ENCODE measurements at places on chromosomes 6 and 20.

DNA sequence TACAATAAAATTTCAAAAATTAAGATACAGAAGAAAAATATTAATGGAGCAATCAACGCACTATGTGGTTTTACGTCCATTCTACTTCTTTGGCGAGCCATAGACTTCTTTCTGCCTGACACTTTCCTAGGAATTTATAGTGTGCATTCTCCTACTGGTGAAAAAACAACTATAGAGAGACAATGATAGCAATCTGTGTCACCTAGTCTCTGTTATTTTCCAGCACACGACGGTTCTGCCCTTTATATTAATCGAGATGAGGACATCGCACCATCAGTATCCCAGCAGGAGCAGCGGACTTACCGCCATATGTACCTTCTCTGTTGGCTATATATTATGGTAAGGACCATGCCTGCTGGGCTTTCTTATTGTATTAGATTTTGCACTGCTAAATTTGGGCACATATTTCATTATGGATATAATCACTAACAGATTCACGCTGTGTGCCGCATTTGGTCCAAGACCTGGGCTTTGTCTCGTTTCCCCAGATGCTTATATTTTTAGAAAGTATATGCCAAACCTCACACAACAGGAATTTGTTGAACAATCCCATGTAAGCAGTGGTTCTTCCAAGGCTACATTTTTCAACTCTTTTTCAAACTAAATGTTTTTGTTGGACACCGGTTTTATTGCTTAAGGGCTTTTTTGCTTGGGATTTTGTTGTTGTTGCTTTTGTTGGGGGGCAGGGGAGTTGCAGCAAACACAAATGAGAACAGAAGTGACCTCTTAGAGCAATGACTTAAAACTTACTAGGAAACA is 166.4 kb downstream of the ADAT2 start:
- no peak for DNase-seq

GRCh38 chr20:46128310-46129151 is 10.4 kb downstream of the CD40 start:
- peak; percentile 56 for DNase-seq

DNA sequence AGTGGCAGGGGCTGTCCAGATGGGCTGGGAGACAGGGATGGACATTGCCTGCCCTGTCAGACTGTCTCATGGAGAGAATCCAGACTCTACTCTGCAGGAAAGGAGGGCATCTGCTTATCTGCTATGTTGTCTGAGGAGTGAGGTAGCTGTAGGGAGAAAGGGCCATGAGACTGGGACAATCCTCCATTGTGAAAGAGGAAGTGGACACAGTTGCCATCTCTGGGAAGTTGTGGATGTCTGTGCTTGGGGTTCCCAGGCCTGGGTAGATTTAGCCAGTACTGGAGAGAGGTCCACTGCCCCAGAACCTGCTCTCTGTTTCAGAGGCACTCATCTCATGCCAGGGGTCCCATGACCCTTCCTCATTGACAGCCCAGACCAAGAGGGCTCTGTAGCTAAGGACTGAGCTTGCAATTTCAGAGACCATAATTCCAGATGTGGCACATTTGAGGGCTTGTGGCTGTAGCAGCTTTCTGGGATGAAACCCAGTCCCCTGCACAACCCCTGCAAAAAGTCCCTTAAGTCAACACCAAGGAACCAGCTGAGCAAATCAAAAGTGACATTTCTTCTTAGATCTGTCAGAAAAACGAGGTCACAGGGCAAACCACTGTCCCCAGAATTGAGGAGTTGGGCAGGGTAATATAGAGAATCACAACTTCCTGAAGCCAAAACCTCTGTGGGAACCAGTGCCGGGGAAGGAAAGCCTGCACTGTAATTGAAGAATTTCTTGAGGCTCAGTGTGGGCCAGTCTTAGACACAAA is 4.1 kb upstream of the SIRPG start:
- DNase-seq, result no peak

- no peak for DNase-seq
Measured at GRCh38 chr20:13865791-13866351, 81.0 kb downstream of the NDUFAF5 start.

- DNase-seq, result peak; percentile 24
Measured at GRCh38 chr6:166478782-166479592, 96.2 kb upstream of the MPC1 start.

DNA sequence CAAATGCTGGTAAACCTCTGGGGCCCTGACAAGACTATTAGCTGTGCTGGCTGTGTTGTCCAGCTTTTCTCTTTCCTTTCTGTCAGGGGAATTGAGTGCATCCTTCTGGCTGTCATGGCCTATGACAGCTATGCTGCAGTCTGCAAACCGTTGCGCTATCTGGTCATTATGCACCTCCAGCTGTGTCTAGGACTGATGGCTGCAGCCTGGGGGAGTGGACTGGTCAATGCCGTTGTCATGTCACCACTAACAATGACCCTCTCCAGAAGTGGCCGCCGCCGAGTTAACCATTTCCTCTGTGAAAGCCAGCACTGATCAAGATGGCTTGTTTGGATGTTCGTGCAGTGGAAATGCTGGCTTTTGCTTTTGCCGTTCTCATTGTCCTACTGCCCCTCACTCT is 20.3 kb downstream of the OR2B6 start:
- DNase-seq, result no peak

GRCh38 chr20:4233520-4233919 is 218.2 kb upstream of the RNF24 start:
- no peak for DNase-seq

DNA sequence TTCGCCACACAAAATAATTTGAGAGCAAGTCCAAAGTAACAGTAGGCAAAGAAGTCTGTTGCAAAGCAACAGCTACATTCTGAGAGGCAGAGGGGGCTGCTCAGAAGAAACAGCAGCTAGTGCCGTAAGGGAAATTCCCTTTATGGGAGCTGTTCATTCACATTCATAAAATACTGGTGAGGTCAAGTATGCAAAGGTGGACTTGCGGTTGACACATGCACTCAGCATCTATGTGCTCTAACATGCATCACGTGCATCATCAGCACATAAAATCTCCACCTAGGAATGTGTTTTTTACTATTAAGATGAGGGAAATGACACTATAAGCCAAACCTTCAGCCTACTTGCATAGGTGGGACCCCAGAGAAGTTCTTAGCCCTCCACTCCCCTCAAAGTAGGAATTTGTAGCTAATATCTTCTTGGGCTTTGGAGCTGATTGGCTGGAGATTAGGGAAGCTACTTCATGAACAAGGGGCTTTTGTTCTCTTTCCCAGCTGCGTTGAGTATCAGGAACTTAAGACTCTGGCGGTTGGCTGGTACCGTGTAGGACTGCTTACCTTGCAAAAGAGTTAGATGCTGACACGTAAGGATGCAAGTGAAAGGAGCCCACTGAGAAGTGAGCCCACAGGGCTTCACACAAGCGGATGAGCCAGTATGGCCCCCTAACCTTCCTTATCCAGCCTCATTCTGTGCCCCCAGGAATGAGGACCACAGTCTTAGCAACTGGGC is 12.4 kb downstream of the CST3 start:
- DNase-seq, result no peak

DNA sequence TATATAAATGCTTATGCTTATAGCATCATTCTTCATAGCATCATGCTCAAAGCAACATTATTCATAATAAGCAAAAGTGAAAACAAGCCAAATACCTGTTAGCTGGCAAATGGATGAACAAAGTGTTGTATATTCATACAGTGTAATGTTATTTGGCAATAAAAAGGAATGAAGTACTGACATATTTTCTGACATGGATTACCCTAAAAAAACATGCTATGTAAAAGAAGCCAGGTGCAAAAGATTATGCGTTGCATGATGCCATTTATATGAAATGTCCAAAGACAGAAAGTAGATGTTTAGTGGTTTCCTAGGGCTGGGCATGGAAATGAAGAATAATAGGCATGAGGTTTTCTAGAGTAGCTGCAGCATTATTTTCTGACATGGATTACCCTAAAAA is 77.1 kb downstream of the GFRA4 start:
- no peak for DNase-seq

- DNase-seq, result no peak
Measured at GRCh38 chr6:64000818-64001491, 365.4 kb downstream of the PHF3 start.

- DNase-seq, result no peak
Measured at GRCh38 chr20:60233018-60233630, 274.9 kb downstream of the CDH26 start.

DNA sequence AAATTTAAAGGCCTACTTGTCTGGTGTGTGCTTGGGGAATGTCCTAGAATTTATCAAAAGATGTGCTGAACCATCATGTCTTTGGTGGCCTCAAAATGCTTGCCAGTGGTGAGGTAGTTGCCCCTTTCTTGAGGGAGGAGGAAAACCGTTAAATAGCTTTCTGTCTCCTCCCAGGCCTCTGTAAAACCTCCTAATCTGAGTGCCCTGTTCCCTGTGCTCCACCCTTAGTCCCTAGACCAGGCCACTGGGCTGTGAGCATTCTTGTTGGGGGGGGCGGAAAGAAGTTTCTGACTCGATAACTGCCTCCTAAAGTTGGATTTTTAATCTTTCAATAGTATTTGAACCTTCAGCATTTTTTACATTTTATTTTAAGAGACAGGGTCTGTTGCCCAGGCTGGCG is 23.1 kb downstream of the JARID2 start:
- no peak for DNase-seq

DNA sequence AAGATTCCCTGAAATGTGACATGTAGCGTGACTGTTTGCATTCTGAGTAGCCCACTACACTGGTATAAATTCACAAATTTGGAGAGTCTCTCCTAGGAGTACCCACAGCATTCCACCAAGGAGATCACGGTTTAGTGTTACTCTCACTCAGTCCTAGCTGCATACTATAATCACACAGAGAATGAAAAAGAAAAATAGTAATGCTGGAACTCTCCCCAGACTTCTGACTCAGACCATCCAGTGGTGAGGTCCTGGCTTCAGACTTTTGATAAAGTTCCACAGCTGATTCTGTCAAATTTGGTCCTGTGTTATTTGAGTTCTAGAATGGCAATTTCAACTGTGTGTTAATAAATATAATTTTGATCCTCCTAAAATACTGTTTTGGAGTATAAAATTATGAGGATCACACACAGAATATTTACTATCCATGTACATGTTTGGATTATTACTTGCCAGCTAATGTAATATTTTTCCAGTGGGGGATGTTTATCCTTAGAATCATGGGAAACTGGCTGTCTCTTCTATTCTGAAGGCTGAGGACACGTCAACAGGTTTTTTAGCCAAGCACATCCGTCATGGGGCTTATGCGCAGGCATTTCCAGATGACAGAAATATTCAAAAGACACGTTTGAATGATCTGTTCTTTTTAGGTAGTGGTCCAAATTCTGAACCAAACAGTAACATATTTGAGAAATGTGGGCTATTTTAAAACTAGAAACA is 5.1 kb upstream of the KIAA0408 start:
- DNase-seq, result no peak
